WTC11 (cell line): ENCODE measurements at places on chromosomes 7 and 10. TPM values are rescaled to one million over a fixed set of nuclear protein-coding genes. Genes with fewer than 3 reads are reported as not detected.

MUC3A gene
- 50.6 to 74.8 TPM (median 67.2 TPM) in 3 replicates for total RNA-seq

SPOCK2 gene
- 4.0 to 4.7 TPM (median 4.1 TPM) in 3 replicates for total RNA-seq

HYAL4 gene
- not detected in 3 replicates for total RNA-seq

- no peak for DNase-seq
- peaks cover 28% of the 10 kb centered on the region for H3K4me1 ChIP-seq
- H3K27ac ChIP-seq = no peak overlapping the region
- no peaks in the 10 kb centered on the region for H3K27me3 ChIP-seq
- no peak overlapping the region for H3K4me3 ChIP-seq
- H3K36me3 ChIP-seq = no peaks in the 10 kb centered on the region; the same call in 1 of the 2 replicates
These were observed 34.4 kb downstream of the DDC start for GRCh38 chr7:50530766-50531165.

DNA sequence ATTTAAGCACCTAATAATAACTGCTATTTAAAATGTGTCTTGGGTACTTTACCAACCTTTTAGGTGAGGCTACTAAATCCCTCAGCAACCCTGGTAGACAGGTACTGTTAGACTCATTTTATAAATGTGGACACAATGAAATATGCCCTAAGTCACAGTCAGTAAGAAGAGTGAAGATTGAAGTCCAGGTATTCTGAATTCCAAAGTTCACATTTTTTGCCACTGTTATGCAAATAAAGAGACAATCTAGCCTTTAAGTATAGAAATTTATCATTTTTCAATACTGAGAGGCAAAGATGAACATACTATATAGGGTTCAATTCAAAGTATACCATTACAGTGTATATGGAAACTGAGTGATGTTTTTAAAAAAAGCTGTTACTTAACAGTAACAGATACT, 102.7 kb downstream of the LMBR1 start:
- DNase-seq = no peak
- H3K36me3 ChIP-seq = 0 out of 2 replicates have a peak, but pooled peaks cover 2% of the 10 kb centered on the region
- H3K27ac ChIP-seq = peak overlapping the region; percentile 36; the same call in 1 of the 2 replicates

DNA sequence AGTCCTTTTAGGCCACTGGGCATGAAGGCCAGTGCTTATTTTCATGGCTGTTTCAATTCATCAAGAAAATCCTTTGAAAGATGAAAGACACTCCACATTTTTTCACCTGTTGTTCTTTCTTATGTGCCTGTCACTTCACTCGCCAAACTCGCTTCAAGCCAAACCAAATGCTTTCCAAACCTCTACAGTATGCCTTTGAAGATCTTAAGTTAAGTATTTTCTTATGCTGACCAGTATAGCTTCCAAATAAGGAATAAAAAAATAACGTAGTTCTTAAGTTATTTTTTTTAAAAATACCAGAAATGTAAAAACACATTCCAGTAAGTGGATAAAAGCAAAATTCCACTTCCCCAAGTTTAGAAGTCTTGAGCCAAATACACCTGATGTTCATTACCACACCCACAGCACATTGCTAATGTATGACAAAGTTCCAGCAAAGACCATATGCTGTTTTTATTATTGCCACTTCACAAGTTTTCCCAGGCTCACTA, 186.1 kb downstream of the MTERF1 start:
- H3K4me1 ChIP-seq = peaks cover 23% of the 10 kb centered on the region
- H3K27ac ChIP-seq = no peak overlapping the region
- no peak for DNase-seq
- no peaks in the 10 kb centered on the region for H3K36me3 ChIP-seq
- H3K4me3 ChIP-seq = no peak overlapping the region

- H3K4me1 ChIP-seq = peaks cover 76% of the 10 kb centered on the region
- no peak overlapping the region for H3K4me3 ChIP-seq
- peak overlapping the region; percentile 97 for H3K27ac ChIP-seq
- H3K36me3 ChIP-seq = peaks cover 42% of the 10 kb centered on the region
- peak; percentile 90 for DNase-seq
These were observed 43.0 kb downstream of the PODXL start for GRCh38 chr7:131513245-131514061.
